Activated CD4-positive, alpha-beta T cell treated with anti-CD3 and anti-CD28 coated beads, Interleukin-2, amount 10 ng/mL, durations not matched to agents 7 days and 5 days (primary cell): ENCODE measurements at places on chromosomes 1 and 21. TPM values are rescaled to one million over a fixed set of nuclear protein-coding genes. Genes with fewer than 3 reads are reported as not detected.

PDC gene
- not detected for total RNA-seq

EIF4G3 gene
- 23.8 TPM for total RNA-seq

GATAD2B gene
- total RNA-seq = 73.4 TPM

OR2L8 gene
- not detected for total RNA-seq

CBS gene
- 31.4 TPM for total RNA-seq

IL19 gene
- total RNA-seq = not detected

FOXO6 gene
- total RNA-seq = not detected

DNA sequence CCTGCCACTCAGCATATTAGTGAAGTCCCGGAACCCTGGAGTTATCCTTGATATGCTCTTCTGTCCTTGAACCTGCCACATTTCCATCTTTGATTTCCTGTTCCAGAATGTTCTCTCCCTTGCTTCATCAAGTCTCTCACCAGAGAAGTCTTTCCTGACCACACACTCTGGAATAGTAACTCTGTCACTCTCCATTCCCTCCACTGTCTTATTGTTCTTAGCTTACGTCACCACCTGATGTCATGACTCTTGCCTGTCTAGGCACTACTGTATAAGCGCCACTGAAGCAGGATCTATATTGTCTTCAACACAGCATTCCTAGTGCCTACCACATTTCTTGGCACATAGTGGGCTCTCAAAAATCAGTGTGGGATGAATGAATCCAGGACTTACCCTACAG is 65.4 kb upstream of the SMYD2 start:
- H3K4me3 ChIP-seq = no peak overlapping the region
- no peaks in the 10 kb centered on the region for H3K4me1 ChIP-seq
- no peaks in the 10 kb centered on the region for H3K36me3 ChIP-seq
- H3K27me3 ChIP-seq = peaks cover 31% of the 10 kb centered on the region
- H3K27ac ChIP-seq = no peak overlapping the region
- no peak for DNase-seq

- no peaks in the 10 kb centered on the region for H3K27me3 ChIP-seq
- H3K4me3 ChIP-seq = no peak overlapping the region
- H3K4me1 ChIP-seq = no peaks in the 10 kb centered on the region
- no peaks in the 10 kb centered on the region for H3K36me3 ChIP-seq
- no peak overlapping the region for H3K27ac ChIP-seq
Measured at GRCh38 chr1:196376630-196377328, 231.5 kb downstream of the KCNT2 start.

DNA sequence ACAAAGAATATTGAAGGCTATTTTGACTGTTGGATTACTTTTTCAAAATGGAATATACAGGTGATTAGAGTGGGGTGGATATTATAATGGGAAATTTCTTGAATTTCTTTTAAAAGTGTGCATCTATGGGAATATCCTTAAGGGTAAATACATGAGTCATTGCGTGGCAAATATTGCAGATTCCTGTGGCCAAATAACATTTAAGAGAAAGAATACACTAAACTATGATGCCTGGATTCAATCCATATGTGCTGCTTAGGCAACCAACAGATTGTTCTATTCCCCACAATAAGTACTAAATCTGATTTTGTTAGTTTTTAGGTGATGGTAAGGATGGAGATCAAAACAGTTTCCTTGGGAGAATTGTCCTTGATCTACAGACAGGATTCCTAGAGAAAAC is 119.5 kb downstream of the HMCN1 start:
- no peaks in the 10 kb centered on the region for H3K4me1 ChIP-seq
- no peak overlapping the region for H3K4me3 ChIP-seq
- DNase-seq = no peak
- H3K36me3 ChIP-seq = no peaks in the 10 kb centered on the region
- peaks cover 15% of the 10 kb centered on the region for H3K27me3 ChIP-seq

GRCh38 chr1:109573785-109574184 is 25.4 kb downstream of the GNAI3 start:
- DNase-seq = no peak
- H3K36me3 ChIP-seq = peaks cover 17% of the 10 kb centered on the region
- no peak overlapping the region for H3K4me3 ChIP-seq
- no peak overlapping the region for H3K27ac ChIP-seq
- peaks cover 2% of the 10 kb centered on the region for H3K4me1 ChIP-seq

GRCh38 chr1:29487291-29487690 is 251.0 kb downstream of the PTPRU start:
- H3K27me3 ChIP-seq = peaks cover 3% of the 10 kb centered on the region
- H3K27ac ChIP-seq = no peak overlapping the region
- no peaks in the 10 kb centered on the region for H3K4me1 ChIP-seq
- H3K36me3 ChIP-seq = no peaks in the 10 kb centered on the region
- DNase-seq = no peak

DNA sequence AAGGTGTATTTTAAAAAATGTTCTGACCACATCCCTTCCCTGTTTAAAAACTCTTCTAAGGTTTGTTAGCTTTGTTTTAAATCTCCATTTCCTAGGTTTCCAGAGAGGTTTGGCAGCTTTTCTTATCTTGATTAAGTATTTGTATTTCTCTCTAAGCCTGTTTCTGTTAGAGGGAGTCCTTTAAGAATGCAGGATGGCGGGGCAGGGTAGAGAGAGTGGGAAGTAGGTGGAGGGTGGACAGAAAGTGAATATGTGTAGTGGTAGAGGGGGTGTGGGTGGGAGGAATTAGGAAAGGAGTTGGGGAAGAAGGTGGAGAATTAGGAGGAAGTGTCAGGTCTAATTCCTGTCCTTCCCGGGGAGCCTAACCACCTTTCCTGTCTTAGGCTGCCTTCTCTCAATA is 21.2 kb upstream of the SERBP1 start:
- DNase-seq = no peak
- peaks cover 4% of the 10 kb centered on the region for H3K27me3 ChIP-seq

DNA sequence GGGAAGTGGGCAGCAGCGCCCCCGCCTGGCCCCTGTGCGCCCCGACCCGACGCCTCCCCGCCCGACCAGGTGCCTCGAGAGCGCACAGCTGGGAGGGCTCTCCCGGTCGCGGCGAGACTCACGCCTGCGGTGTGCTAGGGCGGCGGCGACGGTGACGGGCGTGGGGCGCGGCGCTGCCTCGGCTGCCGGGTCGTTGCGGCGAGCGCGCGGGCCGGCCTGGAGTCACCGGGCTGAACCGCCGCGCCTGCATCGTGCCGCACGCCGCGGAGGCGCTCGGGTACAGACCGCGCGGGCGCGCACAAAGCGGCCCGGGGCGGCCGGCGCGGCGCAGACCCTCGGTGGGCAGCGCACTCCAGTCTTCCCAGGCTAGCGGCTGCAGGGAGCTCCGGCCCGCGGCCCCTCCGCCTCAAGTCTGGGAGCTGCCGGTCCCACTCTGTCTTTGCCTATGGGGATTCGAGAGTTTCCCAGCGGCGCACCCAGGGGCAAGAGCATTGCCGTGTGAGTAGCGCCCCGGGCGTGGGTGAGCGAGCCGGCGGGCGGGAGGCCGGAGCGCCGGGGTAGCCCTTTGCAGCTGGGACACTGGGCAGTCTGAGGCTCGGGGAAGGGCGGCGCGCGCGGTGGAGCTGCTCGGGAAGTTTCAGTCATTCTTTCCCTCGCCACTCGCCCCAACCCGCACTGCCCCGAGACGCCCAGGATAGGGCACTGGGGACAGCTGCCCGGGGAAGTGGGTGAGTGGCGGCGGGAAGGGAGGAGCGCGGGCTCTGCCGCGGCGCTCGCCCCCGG is at the start of gene SLC35F3:
Gene SLC35F3 (plus strand): TSS at position 44 of the 783 bp plus-strand sequence.
- peaks cover 51% of the 10 kb centered on the region for H3K27me3 ChIP-seq
- H3K4me1 ChIP-seq = peaks cover 9% of the 10 kb centered on the region
- H3K4me3 ChIP-seq = no peak within 1 kb of the TSS
- no peak within 1 kb of the TSS for H3K27ac ChIP-seq
- peaks cover 5% of the 10 kb centered on the region for H3K36me3 ChIP-seq

DNA sequence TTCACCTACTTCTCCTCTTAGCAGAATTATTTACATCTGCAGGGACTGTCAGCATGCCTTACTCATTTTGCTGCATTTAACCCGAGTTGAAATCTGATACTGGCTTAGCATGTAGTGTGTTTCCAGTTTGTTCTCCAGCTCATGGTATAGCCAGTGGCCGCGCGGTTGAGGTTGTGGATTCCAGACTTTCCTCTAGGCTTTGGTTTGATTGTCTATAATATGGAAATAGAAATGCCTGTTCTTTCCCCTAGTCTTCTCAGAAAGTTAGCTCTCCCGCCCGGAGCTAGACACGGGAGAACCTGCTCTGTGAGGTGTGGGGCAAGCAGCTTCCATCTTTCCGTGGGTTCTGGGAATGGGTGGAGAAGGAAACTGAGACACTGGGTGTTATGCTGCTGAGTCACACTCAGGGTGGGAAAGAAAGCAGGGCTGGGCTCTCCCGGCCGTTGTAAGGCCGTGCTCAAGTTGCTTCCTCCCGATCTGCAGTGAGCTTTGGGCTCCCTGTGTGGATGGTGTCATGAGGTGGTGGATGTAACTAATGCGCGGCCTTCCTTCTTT is 206.8 kb upstream of the TMEM51 start:
- no peaks in the 10 kb centered on the region for H3K27me3 ChIP-seq
- H3K36me3 ChIP-seq = no peaks in the 10 kb centered on the region
- no peak overlapping the region for H3K4me3 ChIP-seq
- H3K27ac ChIP-seq = no peak overlapping the region
- no peak for DNase-seq

DNA sequence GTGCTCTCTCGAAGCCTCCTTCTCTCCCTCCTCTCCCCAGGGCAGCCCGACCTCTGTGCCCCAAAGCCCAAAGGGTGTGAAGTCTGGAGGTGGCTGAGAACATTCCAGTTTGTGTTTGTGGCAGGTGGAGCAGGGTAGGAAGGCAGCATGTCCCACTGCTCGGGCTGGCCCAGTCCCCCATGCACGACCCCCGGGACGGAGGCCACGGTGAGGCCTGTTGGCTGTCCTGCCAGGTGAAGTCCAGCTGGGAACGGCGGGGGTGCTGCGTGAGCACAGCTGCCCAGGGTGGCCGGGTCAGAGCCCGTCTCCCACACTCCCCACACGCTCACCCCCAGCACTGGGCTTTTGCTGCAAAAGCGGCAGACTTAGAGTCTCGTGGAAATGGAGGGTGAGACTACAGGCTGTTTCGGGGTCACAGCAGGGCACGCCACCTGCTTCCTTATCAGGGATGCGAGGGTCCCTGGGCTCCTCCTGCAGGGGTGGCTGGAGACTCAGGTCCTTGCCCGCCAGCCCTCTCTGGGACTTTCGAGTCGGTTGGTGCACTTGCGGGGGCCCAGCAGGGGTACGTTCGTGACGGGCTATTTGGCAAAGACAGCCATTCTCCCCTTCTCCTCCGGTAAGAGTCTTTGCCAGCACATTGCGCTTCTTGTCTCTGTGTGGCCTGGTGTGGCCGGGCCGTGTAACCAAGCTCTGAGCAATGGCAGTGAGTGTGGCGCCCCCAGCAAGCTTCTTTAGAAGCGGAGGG is 40.3 kb downstream of the MORN1 start:
- H3K4me3 ChIP-seq = no peak overlapping the region
- no peaks in the 10 kb centered on the region for H3K27me3 ChIP-seq
- no peak overlapping the region for H3K27ac ChIP-seq

- H3K36me3 ChIP-seq = no peaks in the 10 kb centered on the region
- no peak overlapping the region for H3K27ac ChIP-seq
- no peak for DNase-seq
- peaks cover 9% of the 10 kb centered on the region for H3K27me3 ChIP-seq
- no peak overlapping the region for H3K4me3 ChIP-seq
- H3K4me1 ChIP-seq = no peaks in the 10 kb centered on the region
Measured at GRCh38 chr1:202063093-202063492, 52.7 kb downstream of the ELF3 start.

DNA sequence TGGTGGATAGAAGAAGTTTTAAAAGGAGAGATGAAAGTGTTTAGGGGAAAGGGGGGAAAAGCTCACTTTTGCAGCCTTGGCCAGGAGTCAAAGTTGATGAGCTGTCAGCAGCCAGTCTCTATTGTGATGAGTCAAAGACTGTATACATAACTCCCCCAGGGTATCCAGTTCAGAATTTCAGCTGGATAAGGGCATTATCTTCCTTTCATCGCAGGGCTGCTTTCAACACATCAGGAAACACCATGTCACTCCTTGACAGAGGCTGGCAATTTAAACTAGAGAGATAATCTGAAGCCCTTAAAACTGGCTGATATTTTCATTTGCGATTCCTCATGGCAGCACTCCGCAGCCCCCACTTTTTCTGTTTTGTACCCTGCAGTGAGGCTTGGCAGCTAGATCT is 328.5 kb downstream of the TBX15 start:
- no peaks in the 10 kb centered on the region for H3K4me1 ChIP-seq
- H3K4me3 ChIP-seq = no peak overlapping the region
- no peaks in the 10 kb centered on the region for H3K27me3 ChIP-seq
- DNase-seq = no peak

DNA sequence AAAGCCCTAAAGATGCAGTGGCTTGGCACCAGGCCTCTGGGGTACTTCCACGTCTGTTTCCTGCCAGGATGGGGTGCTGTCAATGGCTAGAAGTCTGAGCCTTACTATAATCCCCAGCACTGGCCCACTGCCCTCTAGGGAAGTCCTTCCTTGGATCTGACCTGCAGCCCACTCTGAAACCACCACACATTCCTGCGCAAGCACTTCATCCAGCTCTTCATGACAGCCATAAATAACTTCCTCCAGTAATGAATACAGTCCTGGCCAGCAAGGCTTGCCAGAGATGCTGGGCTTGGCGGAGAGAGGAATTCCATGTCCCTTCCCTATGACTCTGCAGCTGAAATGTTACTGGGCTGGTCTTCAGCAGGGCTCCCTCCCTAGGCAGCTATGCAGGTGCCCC is 32.6 kb downstream of the ALPL start:
- peaks cover 20% of the 10 kb centered on the region for H3K27me3 ChIP-seq
- H3K27ac ChIP-seq = no peak overlapping the region
- H3K4me3 ChIP-seq = no peak overlapping the region
- DNase-seq = no peak
- H3K36me3 ChIP-seq = no peaks in the 10 kb centered on the region

GRCh38 chr1:88847643-88848042 is 43.7 kb downstream of the GTF2B start:
- H3K27me3 ChIP-seq = no peaks in the 10 kb centered on the region
- no peak overlapping the region for H3K27ac ChIP-seq
- H3K36me3 ChIP-seq = peaks cover 10% of the 10 kb centered on the region
- no peak for DNase-seq
- no peaks in the 10 kb centered on the region for H3K4me1 ChIP-seq

DNA sequence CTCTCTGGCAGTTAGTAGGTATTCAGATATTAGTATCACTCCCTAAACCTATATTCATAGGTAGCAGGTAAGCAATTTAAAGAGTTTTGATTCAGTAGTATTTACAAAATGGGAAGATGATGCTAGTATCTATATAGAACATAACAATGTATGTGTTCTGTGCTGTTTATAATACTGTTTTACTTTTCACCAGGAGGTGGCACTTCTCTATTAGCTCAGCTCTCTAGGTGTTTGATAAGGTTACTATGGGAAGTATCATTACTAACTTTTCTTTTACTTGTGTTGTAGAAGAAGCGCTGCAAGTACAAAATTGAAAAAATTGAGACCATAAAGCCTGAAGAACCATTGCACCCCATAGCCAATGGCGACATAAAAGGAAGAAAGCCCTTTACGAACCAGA is 49.4 kb upstream of the FASLG start:
- H3K4me1 ChIP-seq = peaks cover 2% of the 10 kb centered on the region
- H3K4me3 ChIP-seq = no peak overlapping the region
- DNase-seq = no peak
